Transverse colon (tissue), 4 donors: ENCODE measurements at places on chromosomes 16 and 17. TPM values are rescaled to one million over a fixed set of nuclear protein-coding genes. Genes with fewer than 3 reads are reported as not detected.

DNA sequence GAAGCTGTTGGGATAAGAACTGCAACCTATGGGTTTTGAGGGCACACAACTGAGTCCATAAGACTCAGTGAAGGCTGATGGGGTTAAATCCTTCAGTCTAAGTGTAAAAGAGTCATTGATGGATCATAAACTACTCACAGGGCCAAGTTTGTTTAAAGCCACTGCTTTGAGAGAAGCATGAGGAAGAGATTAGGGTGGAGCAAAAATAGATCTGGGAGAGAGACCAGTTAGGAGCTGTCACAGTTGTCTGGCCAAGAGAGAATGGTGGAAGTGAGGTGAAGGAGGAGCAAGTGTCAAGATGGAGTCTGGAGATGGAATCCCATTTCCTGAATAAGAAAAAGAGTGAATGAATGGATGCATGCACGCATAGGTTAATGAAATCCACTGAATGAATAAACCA lies 379.1 kb upstream of the CDH11 start:
- no peak overlapping the region for H3K27ac ChIP-seq
- H3K36me3 ChIP-seq = no peaks in the 10 kb centered on the region

DNA sequence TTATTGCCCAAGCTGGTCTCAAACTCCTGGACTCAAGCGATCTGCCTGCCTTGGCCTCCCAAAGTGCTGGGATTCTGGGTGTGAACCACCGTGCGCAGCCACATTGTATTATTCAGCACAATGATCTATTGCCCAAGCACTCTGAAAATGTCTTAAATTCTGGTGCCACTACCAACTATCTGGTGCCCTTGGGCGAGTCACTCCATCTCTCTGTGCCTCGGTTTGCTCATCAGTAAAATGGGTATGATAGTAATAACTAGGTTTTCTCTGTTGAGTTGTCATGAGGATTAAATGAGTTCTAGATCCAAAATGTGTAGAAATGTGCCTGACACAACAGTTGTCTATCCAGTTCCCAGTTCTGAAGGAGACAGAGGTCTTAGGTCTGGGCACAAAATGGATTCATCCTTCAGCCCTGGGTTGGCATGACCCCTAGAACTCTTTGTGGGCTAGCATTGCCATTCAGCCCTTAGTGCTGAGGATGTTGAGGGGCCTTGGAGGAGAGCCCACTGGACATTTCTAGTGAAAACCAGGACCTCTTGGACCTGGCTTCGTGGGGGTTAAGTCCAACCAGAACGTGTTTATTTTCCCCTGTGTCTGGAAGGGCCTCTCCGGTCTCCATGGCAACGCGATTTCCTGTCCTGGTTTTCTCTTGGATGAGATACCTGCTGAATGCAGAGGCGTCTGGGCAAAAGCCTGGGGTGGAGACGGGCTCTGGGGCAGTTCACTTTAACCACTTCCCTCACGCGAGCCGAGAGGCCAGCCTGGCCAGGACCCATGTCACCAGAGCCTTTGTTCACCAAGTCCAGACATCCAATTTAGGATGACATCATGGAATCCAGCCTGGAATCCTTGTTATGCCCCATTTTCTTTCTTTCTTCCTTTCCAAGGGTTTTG lies 43.7 kb upstream of the TNRC6A start:
- H3K27me3 ChIP-seq = no peaks in the 10 kb centered on the region
- no peak overlapping the region for H3K4me3 ChIP-seq
- no peaks in the 10 kb centered on the region for H3K36me3 ChIP-seq
- peaks cover 10% of the 10 kb centered on the region for H3K4me1 ChIP-seq
- DNase-seq = peak; percentile 55

DNA sequence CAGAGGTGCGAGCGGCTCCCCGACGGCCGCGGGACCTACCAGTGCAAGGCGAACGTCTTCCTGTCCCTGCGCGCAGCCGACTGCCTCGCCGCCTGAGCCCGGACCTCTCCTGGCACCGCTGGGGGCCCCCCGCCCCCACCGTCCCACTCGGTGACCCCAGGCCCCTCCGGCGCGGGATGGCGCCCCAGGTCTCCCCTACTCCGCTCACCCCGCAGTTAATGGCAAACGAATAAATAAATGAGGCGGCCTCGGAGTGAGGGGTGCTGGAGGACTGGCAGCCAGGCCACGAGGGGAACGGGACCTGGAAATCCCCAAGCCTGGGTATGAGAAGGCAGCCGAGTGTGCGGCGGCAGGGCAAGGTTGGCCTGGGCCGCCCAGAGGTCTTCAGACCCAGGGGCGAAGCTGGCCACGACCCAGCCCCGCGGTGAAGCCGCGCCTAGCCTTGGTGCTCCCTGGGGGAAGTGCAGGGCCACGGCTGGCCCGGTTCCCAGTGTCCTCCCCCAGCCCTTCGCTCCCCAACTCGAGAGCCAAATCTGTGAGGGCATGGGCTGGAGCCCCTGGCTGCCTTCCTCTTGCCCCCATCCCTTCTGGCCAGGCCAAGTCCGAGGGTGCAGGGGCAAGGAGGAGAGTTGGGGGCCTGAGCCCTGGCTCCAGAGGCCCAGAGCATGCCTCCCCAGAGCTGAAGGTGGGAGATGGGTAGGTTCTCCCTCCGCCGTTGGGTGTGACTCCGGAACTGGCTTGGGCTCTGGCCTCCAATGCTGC lies 796 bp downstream of the NPB start:
- H3K27me3 ChIP-seq = peaks cover 21% of the 10 kb centered on the region
- peaks cover 17% of the 10 kb centered on the region for H3K4me1 ChIP-seq
- DNase-seq = no peak
- no peak overlapping the region for H3K27ac ChIP-seq
- H3K36me3 ChIP-seq = no peaks in the 10 kb centered on the region

GRCh38 chr17:10114931-10115535 lies 83.4 kb downstream of the GAS7 start:
- H3K4me3 ChIP-seq = no peak overlapping the region
- peak overlapping the region; percentile 76 for H3K27ac ChIP-seq
- H3K36me3 ChIP-seq = no peaks in the 10 kb centered on the region
- H3K4me1 ChIP-seq = peaks cover 28% of the 10 kb centered on the region
- DNase-seq = peak; percentile 84

DNA sequence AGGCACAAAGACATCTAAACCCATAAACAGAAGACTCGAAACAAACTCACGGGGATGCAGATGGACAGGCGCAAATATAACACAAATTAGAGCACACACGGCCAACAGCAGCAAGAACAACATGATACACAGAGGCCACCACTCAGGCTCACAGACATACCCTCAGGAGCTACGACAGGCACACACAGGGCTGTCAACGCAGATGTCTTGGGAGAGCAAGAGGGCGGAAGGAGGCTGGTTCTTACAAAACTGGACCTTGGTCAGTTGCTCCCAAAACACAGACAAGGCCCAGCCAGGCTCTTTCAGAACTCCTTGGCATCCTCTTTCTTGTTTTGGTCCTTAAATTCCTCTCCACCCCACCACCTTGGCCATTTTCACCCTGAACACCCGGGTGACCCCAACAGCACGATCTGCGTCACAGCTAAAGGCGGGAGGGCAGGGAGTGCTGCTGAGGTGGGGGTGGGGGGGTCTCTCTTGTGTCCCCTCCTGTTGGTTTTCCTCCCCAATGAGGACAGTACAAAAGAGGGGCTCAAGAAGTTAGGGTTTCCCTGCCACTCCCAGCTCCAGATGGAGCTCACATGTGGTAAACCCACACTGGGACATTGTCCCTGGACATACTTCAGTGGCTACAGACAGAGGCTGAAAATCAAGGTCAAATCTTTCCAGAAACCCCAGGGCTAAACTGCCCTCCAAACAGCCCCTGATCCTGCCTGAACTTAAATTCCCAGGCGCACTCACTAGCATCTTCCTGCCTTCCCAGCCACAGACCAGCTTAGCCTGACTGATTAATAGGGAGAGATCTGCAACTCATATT lies 221.3 kb downstream of the C16orf78 start:
- no peak overlapping the region for H3K4me3 ChIP-seq
- H3K36me3 ChIP-seq = no peaks in the 10 kb centered on the region
- H3K27me3 ChIP-seq = no peaks in the 10 kb centered on the region
- DNase-seq = no peak
- no peaks in the 10 kb centered on the region for H3K4me1 ChIP-seq

DNA sequence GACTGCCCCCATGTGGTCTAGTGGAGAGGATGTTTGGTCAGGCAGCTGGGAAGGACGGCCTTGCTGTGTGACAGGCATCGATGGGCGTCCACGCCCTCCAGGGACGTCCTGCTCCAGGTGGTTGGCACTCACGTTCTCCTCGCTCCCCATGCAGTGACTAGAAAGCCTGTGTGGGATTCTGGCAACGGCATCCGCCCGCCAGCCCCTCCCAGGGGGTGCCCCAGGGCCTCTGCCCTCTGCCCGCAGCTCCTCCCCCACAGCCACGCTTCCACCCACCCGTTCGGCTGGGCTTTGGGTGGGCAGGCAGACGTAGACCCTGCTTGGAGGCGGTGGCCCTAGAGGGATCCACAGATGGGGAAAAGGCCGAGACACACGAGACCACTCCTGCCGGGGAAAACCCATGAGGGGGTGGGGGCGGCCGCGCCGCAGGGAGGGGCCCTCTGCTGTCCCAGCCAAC lies 4.7 kb upstream of the IL17C start:
- H3K27ac ChIP-seq = peak overlapping the region; percentile 60
- H3K36me3 ChIP-seq = peaks cover 23% of the 10 kb centered on the region
- H3K27me3 ChIP-seq = peaks cover 36% of the 10 kb centered on the region
- peak; percentile 60 for DNase-seq
- H3K4me3 ChIP-seq = no peak overlapping the region
- peaks cover 8% of the 10 kb centered on the region for H3K4me1 ChIP-seq

GRCh38 chr17:69508814-69509213 lies 94.3 kb downstream of the MAP2K6 start:
- H3K27ac ChIP-seq = no peak overlapping the region
- H3K4me3 ChIP-seq = no peak overlapping the region
- no peaks in the 10 kb centered on the region for H3K27me3 ChIP-seq
- H3K36me3 ChIP-seq = no peaks in the 10 kb centered on the region
- H3K4me1 ChIP-seq = no peaks in the 10 kb centered on the region

- no peaks in the 10 kb centered on the region for H3K27me3 ChIP-seq
- no peak overlapping the region for H3K4me3 ChIP-seq
Measured at GRCh38 chr16:48538746-48539484, 71.1 kb downstream of the N4BP1 start.

GRCh38 chr16:10756574-10756973 lies 12.9 kb downstream of the NUBP1 start:
- no peak for DNase-seq
- H3K4me3 ChIP-seq = no peak overlapping the region
- H3K27me3 ChIP-seq = no peaks in the 10 kb centered on the region
- H3K4me1 ChIP-seq = no peaks in the 10 kb centered on the region
- no peak overlapping the region for H3K27ac ChIP-seq

GRCh38 chr17:19321481-19322128 lies 40.9 kb downstream of the B9D1 start:
- H3K27ac ChIP-seq = no peak overlapping the region
- H3K4me3 ChIP-seq = no peak overlapping the region
- DNase-seq = no peak
- H3K27me3 ChIP-seq = no peaks in the 10 kb centered on the region
- peaks cover 10% of the 10 kb centered on the region for H3K4me1 ChIP-seq

GRCh38 chr16:78686601-78687000 lies 587.1 kb downstream of the WWOX start:
- H3K4me1 ChIP-seq = no peaks in the 10 kb centered on the region
- no peak overlapping the region for H3K4me3 ChIP-seq
- no peaks in the 10 kb centered on the region for H3K36me3 ChIP-seq
- H3K27me3 ChIP-seq = no peaks in the 10 kb centered on the region
- no peak for DNase-seq

DNA sequence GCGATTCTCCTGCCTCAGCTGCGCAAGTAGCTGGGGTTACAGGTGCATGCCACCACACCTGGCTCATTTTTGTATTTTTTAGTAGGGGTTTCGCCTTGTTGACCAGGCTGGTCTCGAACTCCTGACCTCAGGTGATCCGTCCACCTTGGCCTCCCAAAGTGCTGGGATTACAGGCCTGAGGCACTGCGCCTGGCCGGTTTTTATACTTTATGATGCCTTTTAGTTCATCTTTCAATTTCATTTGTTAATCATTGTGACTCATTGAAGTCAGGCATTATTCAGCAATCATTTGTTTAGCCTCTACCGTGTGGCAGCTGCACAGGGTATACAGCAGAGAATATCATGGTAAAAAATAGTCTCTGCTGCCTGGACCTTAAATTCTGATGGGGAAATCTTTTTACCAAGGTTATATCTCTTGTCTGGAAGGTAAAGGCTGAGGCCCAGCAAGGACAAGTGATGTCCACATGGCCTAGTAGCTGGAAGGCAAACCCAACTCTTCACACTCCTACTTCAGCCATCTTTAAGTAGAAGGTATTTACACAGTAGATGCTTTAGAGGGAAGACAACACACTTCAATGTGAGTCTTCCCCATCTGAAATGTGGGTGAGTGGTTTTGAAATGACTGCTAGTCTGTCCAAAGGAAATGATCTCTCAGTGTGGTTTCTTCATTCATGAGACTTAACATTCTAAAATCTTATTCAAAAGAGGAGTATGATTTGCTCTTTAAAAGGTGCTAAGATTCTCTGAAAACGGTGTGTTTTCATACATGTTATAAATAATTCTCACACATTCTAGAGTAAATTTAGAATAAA lies 2.4 kb downstream of the PRPSAP2 start:
- no peaks in the 10 kb centered on the region for H3K36me3 ChIP-seq
- no peak for DNase-seq
- no peaks in the 10 kb centered on the region for H3K27me3 ChIP-seq
- peaks cover 21% of the 10 kb centered on the region for H3K4me1 ChIP-seq
- no peak overlapping the region for H3K4me3 ChIP-seq

DNA sequence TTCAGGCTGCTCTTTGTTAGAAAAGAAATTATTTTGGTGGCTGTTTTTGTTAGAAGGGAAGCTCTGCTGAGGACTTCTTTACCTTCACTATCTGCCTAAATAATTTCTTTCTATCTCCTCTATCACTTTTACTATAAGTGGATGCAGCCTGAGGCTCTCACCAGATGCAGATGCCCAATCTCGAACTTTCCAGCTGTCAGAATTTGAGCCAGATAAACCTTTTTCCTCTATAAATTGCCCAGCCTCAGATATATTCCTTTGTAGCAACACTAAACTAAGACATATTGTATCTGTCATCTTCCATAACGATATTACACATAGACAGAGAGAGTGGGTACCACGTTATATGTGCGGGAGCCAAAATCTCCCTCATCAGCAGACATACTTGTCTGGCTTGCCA lies 15.7 kb upstream of the CDH8 start:
- no peaks in the 10 kb centered on the region for H3K4me1 ChIP-seq
- no peak for DNase-seq
- H3K27me3 ChIP-seq = no peaks in the 10 kb centered on the region
- H3K36me3 ChIP-seq = no peaks in the 10 kb centered on the region
- no peak overlapping the region for H3K27ac ChIP-seq

Gene CBX8
- total RNA-seq = 3.3 TPM

Gene BIRC5
- 7.9 TPM for total RNA-seq

Gene KRT40
- total RNA-seq = not detected

Gene KCTD19
- total RNA-seq = not detected
